Activated CD4-positive, alpha-beta T cell treated with anti-CD3 and anti-CD28 coated beads for 1 hour (primary cell): ENCODE measurements at places on chromosomes 5 and 9.
A peak's percentile ranks its signal among the peaks of the same experiment; 100 is the strongest.

DNA sequence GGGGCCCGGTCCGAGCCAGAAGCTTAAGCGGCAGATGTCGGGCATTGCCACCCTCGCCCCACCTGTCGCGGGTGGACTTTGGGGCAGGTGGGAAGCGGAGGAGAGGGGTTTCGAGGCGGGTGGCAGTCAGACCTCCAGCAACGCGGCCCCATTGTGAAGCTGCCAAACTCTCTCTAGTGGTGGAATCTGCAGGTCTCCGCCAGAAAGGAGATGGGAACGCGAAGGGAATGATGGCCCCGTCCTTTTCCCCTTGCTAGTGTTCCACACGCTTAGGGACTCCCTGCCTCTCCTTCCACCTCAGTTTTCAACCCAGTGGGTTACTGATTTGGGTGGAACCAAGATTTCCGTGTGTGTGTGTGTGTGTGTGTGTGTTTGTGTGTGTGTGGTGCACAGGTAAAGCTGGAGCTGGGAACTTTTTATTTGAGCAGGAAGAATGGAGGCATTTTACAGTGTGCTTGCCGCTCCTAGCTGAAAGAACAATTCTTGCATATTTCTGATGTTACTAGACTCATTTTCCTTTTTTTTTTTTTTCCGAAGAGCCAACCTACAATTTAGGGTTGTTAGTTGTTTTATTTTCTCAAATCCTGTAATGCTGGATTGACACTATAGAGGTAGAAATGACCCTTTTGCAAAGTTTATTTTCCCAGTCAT lies 1.3 kb downstream of the MACIR start:
- DNase-seq: no peak

DNA sequence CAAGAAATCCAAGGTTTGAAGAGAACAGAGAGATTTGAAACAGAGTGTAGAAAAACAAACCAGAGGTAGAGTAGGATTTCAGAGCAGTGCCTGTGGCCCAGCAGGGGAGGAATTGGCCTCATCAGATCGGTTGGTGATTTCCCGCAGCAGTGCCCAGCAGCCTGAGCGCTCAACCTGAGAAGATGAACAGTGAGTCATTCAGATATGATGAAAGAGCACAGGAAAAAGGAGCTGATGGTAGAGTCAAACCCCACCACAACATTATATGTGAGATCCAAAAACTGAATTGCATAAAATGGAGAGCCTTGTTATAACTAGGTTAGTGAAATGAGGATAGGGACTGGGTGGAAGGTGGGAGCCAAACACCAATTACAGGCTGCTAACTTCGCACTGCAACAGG lies 248.9 kb downstream of the PIK3R1 start:
- no peak for DNase-seq

DNA sequence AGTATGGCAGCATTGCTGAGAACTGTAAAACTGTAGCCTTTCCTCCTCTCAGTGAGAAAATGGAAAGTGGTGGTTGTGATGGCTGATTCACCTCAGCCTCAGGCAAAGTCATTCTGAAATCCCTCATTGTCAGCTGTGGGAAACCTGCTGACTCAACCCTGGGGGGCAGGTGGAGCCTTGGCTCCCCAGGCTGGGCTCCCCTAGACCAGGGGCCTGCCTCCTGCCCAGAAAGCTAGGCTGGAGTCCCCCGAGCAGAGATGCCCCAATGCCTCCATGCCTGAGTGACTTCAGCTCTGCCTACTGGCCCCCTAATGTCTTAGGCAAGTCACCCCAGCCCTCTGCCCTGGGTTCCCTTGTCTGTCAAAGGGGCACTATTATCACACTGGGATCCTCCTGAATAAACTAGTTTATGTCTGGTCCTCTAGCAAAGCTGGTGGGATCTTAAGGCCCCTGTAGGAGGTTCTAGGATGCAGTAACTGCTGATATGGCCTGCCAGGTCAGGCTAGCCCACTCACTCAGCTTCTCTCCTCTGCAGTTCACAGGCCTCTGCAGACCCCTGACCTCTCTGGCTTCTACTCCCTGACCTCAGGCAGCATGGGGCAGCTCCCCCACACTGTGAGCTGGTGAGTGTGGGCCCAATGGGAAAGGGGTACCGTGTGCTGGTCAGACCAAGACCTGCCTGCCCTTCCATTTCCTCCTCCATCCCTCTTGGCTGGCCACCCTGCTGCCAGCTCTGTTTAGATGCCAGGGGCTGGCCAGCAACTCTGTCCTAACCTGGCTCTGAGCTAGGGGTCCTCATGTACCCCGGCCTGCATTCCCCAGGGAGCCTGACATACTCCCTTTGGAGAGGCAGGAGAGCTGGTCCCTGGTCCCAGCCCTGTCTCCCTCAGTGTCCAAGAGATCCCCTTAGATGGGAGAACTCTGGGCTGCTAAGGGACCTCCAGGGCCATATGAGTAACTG lies 24.2 kb downstream of the TCF7 start:
- peak; percentile 28 for DNase-seq

DNA sequence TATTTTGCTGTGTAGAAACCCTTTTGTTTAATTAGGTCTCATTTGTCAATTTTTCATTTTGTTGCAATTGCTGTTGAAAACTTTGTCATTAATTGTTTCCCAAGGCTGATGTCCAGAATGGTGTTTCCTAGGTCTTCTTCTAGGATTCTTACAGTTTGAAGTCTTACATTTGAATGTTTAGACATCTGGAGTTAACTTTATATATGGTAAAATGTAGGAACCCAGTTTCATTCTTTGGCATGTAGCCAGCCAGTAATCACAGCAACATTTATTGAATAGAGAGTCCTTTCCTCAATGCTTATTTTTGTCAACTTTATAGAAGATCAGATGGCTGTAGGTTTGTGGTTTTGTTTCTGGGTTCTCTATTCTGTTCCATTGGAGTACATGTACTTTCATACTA lies 1290.8 kb upstream of the CDH9 start:
- DNase-seq: no peak

DNA sequence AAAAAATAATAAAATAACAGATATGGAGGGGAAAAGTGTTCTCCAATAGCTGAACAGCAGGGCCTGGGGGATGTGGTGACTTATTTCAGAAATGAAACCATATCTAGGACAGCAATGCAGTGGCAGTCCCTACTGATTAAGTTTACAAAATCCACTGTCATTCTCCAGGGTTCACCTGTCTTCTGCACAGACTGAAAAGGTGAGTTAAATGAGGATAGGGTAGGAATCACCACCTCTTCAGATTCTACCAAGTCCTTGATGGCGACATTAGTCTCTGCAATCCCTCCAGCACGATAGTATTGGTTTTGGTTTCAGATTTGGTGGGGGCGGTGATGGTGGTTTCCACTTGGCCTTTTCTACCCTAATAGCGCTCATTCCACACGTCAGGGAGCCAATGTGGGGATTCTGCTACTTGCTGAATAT lies 32.3 kb upstream of the NPM1 start:
- no peak for DNase-seq

DNA sequence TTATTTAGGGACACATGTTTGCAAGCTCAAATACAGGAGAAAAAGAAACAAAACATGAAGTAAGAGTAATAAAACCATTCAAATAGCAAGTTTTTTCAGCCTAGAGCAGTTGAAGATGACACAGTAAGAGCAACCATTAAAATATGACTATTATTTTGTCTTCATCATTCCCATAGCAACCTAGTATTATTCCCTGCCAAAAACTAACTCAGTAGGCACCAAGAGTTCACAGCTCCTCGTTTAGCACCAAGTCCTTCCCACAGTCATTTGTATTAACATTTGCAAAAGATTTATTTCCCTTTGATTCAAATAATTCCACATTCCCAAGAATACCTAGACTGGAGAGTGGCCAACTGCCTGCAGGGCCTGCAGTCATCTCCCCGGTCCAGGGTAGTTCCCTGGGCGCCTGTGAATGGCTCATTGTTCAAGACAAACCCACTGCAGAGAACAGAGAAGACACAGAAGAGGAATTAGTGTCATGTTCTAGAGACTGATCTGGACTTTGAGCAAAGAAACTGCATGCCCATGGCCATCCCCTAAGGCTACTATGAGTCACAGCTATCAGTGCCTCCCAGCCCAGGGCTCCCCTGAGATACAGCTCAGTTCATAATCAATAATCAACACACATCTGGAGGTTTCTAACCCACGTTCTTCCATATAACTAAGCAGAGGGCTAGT lies 139.1 kb upstream of the MAP3K1 start:
- DNase-seq: no peak

GRCh38 chr5:123450114-123450513 lies 26.9 kb upstream of the CEP120 start:
- DNase-seq: no peak

- no peak for DNase-seq
Measured at GRCh38 chr5:149953436-149954121, 7.0 kb upstream of the SLC26A2 start.

GRCh38 chr9:98564714-98565113 lies 144.0 kb downstream of the GABBR2 start:
- no peak for DNase-seq

GRCh38 chr5:14155075-14155474 lies 11.9 kb downstream of the TRIO start:
- no peak for DNase-seq

GRCh38 chr5:172284611-172284980 lies 1.0 kb upstream of the UBTD2 start:
- no peak for DNase-seq

- no peak for DNase-seq
Measured at GRCh38 chr5:126363658-126364057, 59.6 kb upstream of the GRAMD2B start.

DNA sequence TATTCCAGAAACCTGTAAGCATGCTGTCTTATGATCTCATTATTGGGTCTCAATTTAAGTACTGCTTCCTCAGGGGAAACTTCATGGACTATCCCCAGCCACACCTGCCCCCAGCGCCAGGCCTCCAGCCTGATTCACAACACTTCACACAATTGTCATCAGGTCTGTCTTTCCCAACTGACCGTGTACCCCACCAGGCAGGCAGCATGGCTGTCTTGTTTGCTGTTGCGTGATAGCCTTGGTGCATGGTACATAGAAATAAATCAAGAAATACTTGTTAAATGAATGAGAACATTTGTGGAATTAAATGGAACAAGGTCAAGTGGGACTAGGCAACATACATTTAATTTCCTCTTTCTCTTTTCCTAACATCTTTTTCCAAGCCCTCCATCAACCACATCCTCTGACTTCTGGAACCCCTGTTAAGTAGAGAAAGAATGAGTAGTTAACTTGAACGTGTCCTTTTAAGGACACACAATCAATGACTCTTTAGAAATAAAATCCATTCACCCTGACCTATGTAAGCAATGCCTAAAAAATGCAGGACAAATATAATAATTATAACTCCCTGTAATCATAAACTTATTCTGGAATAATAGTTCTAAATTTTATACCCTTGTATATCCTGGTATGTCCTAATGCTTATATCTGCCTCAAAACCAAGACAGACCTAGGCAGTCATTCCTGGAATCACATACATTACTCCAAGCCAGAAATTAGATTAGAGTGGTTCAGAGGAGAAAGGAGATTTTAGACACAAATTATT lies 17.2 kb upstream of the THG1L start:
- no peak for DNase-seq

- no peak for DNase-seq
Measured at GRCh38 chr5:56986626-56986947, 34.7 kb upstream of the MIER3 start.

GRCh38 chr9:85905957-85906356 lies 35.0 kb upstream of the NAA35 start:
- DNase-seq: no peak

GRCh38 chr5:81169924-81170323 lies 63.2 kb upstream of the CKMT2 start:
- DNase-seq: no peak

DNA sequence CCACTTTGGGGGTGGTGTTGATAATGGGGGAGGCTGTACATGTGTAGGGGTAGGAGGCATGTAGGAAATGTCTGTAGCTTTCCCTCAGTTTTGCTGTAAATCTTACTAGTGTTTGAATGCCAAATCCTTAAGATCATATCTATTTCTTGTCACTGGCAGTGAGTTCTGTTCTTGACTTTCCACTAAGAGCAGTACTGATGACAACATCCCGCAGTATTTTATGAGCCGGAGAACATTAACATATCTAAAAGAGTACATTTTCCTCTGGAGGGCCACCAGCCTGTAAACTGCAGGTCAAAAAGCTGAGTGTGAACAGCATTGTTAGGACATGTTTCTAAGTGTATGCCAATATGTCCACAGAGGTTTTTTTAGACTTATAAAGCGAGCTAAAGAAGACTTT lies 2.5 kb upstream of the HSPB3 start:
- DNase-seq: no peak

GRCh38 chr9:87290241-87291052 lies 207.2 kb upstream of the DAPK1 start:
- DNase-seq: no peak

- no peak for DNase-seq
Measured at GRCh38 chr5:676699-677076, 16.5 kb downstream of the TPPP start.

GRCh38 chr9:81621785-81622259 lies 67.5 kb downstream of the TLE1 start:
- no peak for DNase-seq

GRCh38 chr5:122419142-122419894 lies 107.3 kb downstream of the SNCAIP start:
- DNase-seq: no peak

GRCh38 chr5:76755779-76756637 lies 40.1 kb downstream of the F2R start:
- DNase-seq: no peak

DNA sequence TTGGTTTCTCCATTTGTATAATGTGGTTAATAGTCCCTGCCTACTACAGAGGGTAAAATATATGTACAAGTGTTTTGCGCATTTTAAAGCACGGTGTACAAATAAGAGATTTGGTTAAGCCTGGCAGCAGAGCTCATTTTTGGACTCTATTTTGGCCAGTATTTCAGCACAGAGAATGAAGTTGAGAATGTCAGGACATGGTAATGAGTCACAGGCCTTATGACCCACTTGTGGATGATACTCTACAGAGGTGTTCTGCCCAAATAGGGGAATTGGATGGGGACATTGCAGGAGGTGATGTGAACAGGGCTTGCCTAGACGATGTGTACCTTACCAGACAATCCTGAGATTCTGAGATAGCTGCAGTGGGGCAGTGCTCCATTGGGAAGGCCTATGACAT lies 50.6 kb downstream of the MELK start:
- no peak for DNase-seq

DNA sequence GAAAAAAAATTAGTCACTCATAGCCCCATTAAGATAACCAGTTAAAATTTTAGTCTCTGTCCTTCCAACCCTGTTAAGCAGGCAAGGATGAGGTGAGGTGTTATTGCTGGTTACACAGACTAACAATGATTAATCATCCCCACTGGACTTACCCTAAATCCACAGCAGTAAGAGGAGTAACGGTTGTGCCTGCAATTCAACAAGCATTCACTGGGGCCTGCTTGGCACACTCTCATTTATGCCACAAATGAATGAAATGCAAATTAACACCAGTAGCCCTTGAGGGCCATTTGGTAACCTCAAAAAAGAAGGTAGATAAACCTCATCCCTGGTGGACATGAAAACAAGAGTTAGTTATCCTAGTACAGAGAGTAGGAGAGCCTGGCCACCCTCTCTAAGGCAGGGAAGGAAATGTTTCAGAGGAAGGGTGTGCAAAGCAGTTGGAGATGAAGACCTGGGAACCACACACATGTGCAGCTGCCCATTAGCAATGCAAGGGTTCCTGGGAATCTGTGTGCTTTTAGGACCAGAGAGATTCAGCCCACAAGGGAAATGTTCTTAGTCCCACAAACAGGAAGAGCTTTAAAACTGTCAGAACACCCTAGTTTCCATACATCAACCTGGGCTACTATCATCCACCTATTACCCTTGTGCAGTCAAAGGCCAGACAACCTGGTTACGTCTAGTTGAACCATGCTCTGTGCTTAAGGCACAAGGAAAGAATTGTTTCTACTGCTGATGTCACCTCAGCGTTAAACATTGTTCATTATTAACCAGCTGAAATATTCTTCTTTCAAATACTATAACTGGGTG lies 7.7 kb downstream of the LHFPL2 start:
- DNase-seq: no peak
